ENCODE measurements at places on chromosomes 6 and 20. TPM values are rescaled to one million over a fixed set of nuclear protein-coding genes. Genes with fewer than 3 reads are reported as not detected.

Gene UQCC2
- 74.9 TPM for polyA plus RNA-seq

Gene NCOA6
- 34.0 TPM for polyA plus RNA-seq

Gene RAD21L1
- polyA plus RNA-seq, result not detected

Gene ANKRD6
- polyA plus RNA-seq, result 2.8 TPM

Gene OR12D2
- not detected for polyA plus RNA-seq

Gene OR2H2
- not detected for polyA plus RNA-seq

Gene FITM2
- 2.7 TPM for polyA plus RNA-seq

Gene COL11A2
- polyA plus RNA-seq, result 1.7 TPM

All from adrenal gland (tissue), 19 donors.